ENCODE measurements at places on chromosomes 6 and 20.

DNA sequence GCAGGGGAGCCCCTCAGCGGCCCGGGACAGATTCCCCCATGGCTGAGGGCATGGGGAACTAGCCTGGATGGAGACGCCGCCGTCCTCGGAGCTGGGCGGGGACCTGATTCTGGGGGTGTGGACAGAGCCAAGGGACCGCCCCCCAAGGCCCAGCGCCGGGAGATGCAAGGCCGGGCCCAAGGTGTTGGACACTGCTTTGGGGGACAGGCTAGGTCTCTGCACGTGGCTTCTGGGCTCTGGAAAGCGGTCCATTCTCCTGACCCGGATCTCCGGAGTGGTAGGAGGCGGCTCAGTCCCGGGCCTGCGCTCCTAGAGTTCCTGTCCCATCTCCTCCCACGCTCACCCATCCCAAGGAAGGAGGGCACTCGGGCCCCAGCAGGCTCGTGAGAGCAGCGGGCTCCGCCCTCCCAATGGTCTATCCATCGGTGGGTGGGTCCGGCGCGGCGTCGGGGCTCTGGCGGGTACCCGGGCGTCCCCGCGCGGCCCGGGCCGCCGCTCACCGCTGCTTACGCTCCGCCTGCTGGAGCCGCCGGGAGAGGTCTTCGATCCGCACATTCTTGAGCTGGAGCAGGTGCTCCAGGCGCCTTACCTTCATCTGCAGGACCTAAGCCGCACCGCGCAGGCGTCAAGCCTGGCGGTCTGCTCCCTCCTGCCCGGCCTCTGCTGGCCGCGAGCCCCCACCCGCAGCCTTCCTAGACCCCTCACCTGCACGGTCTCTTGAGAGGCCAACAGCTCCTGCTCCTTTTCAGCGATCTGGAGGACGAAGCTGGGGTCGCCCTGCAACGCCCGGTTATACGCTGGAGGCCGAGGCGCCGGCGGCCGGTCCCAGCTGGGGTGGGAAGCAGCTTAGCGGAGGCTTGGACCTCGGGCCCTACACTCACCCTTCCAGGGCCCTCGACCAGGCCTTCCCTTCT lies 3.3 kb downstream of the SPEF1 start:
- no peak for DNase-seq

GRCh38 chr6:165819394-165819793 lies 156.4 kb upstream of the PDE10A start:
- DNase-seq: no peak

GRCh38 chr20:14785065-14785743 lies 447.8 kb upstream of the FLRT3 start:
- DNase-seq: no peak

DNA sequence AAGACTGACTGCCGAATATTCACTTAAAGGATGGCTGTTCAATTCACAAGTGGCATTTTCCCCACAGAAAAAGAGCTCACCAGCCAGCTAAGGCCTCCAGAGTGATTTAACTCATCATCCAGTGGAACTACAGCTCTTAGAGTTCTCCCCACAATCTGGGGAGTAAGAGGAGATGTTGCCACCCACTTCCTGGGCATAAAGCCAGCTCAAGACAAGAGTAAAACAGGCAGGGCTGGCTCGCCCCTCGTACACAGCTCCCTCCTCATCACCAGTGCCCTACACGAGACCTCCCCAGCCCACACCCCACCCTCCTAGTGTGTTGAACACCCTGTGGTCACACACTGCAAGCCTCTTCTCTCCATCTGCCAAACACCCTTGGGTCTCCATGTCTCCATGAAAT lies 47.2 kb upstream of the IPCEF1 start:
- DNase-seq: no peak

- DNase-seq: no peak
These were observed 394.9 kb downstream of the MAFB start for GRCh38 chr20:40294175-40294574.

- no peak for DNase-seq
These were observed 106.0 kb downstream of the SYCP2 start for GRCh38 chr20:59827138-59828056.

GRCh38 chr6:155765275-155766194 lies 309.9 kb upstream of the NOX3 start:
- no peak for DNase-seq

DNA sequence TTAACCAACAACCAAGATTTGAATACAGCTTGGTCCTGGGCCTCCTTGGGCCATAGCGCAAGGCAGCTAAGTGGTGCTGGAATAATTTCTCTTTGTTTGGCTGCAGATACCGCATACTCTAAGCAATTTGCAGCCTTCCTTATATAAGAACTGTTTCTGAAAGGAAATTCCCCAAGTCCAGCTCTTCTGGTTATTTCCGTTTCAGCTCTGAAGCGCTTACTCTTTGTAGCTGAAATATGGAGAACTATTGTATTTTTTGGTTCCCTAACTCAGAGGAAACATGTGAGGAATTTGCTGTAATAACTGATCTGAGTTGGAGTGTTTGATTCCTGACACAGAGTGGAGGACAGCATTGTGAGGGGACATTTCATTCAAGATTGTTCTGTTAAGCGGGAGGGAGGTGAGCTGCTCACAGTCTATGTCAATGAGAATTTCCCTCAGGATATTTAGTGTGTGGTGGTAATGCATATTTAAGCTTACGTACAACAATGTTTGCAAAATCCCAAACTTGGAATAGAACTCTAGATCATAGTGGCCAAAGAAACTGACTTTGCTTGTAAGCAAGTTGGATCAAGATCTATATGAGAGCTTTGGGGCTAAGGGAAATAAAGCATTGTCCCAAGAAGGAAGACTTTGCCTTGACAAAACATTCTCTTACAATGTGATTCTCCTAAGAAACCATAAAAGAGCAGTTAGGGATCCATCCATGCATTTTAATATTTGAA lies 576.6 kb upstream of the FLRT3 start:
- DNase-seq: no peak

DNA sequence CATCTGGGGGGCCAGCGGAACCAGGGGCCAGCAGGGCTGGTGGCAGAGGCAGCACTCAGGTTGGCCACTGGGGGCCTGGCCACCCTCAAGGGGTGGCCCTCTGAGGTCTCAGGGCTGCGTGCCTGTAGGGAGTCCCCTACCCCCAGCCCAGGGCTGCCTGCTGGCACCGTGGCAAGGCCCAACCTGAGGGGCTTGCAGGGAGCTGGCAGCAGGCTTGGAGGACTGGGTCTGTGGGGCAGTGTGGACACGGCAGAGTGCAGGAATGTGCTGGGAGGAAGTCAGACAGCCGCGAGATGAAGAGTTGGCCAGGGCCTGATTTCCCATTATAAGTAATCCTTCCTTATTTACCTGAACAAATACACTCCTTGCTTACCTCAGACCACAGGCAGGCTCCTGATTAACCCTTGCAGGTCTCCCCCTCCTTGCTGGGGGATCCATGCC lies at the start of gene SPDEF:
TSS of gene SPDEF (minus strand) at position 299 of the 441 bp plus-strand sequence. CDS start 11,874 bp downstream, outside the sequence.
- DNase-seq: no peak

DNA sequence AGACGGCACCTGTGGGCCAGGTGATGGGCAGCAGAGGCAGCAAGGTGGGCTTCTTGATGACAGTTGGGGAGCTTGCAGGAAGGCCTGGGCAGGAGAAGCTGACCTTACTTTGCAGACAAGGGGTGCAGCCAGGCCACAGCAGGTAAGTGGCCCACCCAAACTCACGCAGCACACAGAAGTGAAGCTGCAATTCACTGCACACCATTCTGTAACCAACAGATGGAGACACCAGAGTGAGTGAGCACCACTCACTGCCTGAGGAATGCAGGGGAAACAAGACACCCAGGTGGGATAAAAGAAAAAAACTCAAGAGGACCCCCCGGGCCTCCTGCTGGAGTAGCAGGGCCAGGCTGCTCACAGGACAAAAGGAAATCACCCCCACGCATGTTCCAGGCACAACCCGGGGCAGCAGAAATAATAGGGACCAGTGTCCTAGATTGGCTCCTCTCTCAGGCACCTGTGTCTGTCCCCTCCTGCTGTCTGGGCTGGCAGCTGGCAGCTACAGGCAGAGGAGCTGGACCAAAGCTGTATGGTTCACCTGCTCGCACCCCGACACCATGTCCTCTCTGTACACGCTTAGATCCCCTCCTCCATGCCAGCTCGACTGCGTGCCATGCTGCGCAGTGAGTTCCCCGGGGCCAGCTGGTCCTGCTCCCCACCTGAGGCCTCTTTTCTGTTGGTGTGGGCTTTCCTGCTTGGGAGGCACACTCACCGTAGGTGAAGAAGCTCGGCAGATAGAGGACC lies 4.9 kb downstream of the MTCH1 start:
- DNase-seq: no peak

DNA sequence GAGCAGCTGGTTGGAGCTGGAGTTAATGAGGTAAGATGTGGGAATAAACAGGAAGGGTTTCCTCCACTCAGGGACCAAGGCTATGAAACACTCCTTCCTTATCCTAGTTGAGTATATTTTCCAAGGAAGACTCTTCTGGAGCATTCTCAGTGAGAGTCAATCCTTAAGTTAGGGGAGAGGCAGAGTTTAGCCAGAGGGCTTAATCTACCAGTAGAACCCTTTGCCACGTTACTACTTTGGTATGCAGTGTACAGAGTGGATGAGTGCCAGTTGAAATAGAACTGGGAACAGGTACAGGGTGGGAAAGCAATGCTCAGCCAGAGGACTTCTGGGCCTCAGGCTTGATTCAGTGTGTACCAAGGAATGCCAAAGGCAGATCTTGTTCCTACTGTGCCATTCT lies 114.3 kb downstream of the UBE3D start:
- DNase-seq: no peak

GRCh38 chr6:164942271-164942670 lies 367.1 kb downstream of the C6orf118 start:
- DNase-seq: no peak

DNA sequence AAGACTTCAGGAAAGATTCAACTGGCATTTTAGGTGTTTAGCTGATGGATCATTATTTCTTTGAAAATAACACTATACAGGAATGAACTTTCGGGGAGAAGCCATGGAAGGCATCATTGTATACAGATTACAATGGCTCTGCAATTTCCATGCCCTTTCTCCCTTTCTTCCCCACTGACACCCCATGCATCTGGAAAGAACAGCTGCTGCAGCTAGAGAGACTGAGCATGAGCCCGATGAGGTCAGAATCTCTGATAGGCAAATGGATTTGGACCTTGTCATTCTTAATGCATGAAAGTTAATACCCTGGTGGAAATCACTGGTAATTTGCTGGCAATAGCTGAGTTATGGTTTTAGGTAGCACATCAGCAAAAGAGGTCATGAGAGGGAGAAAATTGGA lies 54.8 kb downstream of the BTBD3 start:
- DNase-seq: no peak

DNA sequence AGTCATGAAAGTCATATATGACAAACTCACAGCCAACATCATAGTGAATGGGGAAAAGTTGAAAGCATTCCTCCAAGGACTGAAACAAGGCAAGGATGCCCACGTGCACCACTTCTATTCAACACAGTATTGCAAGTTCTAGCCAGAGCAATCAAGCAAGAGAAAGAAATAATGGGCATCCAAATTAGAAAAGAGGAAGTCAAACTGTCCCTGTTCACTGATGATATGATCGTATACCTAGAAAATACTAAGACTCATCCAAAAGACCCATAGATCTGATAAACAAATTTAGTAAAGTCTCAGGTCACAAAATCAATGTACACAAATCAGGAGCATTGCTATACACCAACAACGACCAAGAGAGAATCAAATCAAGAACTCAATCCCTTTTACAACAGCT lies 41.2 kb downstream of the RPP21 start:
- no peak for DNase-seq

DNA sequence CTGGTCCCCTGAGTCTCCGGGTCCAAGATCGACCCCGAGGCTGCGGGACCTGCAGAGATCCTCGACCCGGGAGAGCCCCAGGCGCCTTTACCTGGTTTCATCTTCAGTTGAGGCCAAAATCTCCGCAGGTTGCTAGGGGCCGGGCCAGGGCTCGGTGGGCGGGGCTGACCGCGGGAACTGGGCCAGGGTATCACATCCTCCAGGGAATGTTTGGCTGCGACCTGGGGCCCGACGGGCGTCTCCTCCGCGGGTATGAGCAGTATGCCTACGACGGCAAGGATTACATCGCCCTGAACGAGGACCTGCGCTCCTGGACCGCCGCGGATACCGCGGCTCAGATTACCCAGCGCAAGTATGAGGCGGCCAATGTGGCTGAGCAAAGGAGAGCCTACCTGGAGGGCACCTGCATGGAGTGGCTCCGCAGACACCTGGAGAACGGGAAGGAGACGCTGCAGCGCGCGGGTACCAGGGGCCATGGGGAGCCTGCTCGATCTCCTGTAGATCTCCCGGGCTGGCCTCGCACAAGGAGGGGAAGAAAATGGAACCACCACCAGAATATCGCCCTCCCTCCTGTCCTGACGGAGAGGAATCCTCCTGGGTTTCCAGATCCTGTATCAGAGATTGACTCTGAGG lies 53.8 kb upstream of the POLR1H start:
- no peak for DNase-seq

GRCh38 chr6:122347280-122347679 lies 52.2 kb upstream of the HSF2 start:
- DNase-seq: no peak

DNA sequence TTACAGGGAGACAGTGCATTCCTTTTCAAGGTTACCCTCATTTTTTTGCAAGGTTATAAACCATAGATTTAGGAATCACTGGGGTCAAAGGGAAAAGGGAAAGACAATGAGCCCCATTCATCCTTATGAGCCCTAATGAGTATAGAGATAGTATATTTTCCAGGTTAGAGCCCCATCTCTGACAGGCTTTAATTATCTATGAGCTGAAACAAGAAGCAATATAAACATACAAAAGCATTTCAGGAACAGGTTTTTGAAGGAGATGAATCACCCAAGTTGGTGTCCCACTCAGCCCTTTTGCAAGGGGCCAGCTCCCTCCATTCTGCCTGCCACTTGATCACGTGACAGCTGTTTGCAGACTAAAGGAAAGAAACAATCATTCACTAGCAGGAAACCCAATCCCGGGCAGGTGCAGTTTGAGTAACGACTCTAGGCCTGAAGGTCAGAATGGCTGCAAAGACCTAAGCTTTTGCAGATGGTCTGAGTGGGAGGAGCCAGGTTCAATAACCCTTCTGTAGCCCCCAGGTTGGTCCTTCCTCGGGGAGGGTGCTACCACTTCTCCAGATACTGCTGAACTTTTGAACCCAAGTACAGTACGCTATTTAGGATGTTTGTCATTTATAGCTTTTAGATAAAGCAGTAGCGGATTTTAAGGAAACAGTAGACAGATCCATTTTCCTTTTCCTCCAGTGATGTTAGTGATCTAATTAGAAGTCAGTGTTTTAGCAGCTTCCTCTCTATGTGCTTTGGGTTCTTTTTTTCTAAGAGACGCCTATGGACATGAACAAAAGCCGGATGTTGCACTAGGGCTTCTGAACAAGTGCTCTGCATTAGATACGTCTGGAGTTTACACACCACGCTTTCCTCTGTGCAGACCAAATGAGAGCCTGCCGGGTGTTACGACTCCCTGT lies 253.2 kb downstream of the SOX4 start:
- DNase-seq: no peak

DNA sequence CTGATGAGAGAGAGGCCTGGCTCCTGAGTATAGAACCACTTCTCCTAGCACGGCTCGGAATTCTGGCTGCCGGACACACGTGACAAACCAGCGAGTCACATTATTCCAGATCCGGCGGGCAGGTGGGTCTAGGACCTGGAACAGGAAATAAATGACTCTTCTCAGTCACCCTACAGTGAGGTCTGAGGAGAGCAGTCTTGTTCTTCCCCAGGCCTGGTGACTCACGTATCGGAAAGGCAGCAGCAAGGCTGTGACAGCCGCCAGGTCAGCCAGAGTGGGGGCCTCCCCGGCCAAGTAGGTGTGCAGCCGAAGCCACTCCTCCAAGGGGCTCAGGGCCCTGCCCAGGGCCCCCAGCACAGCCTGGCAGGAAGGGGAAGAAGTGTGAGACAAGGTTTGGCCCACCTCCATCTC lies 2.8 kb downstream of the VARS1 start:
- DNase-seq: no peak
